ENCODE measurements at places on chromosomes 11 and 22.

DNA sequence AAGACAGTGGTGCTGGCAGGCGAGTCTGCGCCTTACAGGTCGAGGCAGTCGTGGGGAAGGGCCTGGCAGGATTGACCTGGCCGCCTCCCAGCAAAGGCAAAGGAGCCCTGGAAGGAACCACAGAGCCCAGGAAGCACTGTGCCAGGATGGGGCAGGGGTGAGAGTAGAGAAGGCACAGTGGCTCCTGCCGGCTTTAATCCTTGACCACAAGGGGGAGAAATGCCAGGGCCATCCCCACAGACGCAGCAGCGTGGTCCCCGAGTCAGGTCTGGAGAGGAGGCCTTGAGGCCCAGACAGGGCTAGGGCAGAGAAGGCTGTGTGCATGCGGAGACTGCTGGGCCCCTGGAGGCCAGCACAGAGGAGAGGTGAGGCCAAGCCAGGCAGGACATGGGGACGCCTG is 9.9 kb upstream of the NDUFS8 start:
- no peak overlapping the region for H3K4me3 ChIP-seq
- peak; percentile 69 for DNase-seq
- no peak overlapping the region for H3K27ac ChIP-seq
- no peaks in the 10 kb centered on the region for H3K27me3 ChIP-seq
- H3K4me1 ChIP-seq, result peaks cover 9% of the 10 kb centered on the region
- H3K36me3 ChIP-seq, result no peaks in the 10 kb centered on the region

- H3K4me3 ChIP-seq, result no peak overlapping the region
- H3K27ac ChIP-seq, result no peak overlapping the region
- H3K27me3 ChIP-seq, result peaks cover 69% of the 10 kb centered on the region
- H3K4me1 ChIP-seq, result peaks cover 8% of the 10 kb centered on the region
- DNase-seq, result no peak
- H3K36me3 ChIP-seq, result no peaks in the 10 kb centered on the region
Observed at GRCh38 chr11:65781962-65782815, 1.4 kb upstream of the AP5B1 start.

GRCh38 chr11:126115127-126115495 is 52.4 kb upstream of the CDON start:
- H3K27me3 ChIP-seq, result no peaks in the 10 kb centered on the region
- H3K36me3 ChIP-seq, result no peaks in the 10 kb centered on the region
- DNase-seq, result no peak
- H3K27ac ChIP-seq, result no peak overlapping the region

GRCh38 chr11:77512092-77512491 is 38.2 kb upstream of the PAK1 start:
- H3K27ac ChIP-seq, result no peak overlapping the region
- no peaks in the 10 kb centered on the region for H3K4me1 ChIP-seq
- DNase-seq, result no peak
- no peak overlapping the region for H3K4me3 ChIP-seq
- H3K27me3 ChIP-seq, result no peaks in the 10 kb centered on the region

GRCh38 chr22:38638728-38639127 is 17.5 kb downstream of the FAM227A start:
- H3K4me3 ChIP-seq, result no peak overlapping the region
- no peak overlapping the region for H3K27ac ChIP-seq
- H3K27me3 ChIP-seq, result no peaks in the 10 kb centered on the region

DNA sequence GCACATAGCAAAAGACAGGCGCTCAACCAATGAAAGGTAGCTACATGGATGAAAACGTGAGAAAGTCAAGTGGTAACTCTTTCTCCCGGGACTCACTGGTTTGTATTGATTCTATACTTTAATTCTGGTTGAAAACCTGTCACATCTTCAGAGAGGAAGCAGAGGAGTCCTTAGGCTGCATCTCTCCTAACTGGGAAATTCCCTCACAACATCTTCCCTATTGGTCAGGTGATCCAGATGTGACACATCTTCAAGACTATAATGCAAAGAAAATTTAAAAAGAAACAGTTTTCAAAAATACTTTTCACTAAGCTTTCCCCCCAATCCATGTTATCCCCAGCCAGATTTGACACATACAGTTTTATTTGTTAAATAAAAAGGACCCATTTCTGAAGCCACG is 62.7 kb upstream of the RCN1 start:
- no peak for DNase-seq
- H3K27me3 ChIP-seq, result no peaks in the 10 kb centered on the region
- H3K36me3 ChIP-seq, result no peaks in the 10 kb centered on the region
- H3K4me1 ChIP-seq, result no peaks in the 10 kb centered on the region
- H3K4me3 ChIP-seq, result no peak overlapping the region
- no peak overlapping the region for H3K27ac ChIP-seq

GRCh38 chr22:37904572-37905533 is 1.2 kb upstream of the MICALL1 start:
- H3K27me3 ChIP-seq, result no peaks in the 10 kb centered on the region
- H3K27ac ChIP-seq, result no peak overlapping the region
- peaks cover 15% of the 10 kb centered on the region for H3K4me1 ChIP-seq
- H3K4me3 ChIP-seq, result no peak overlapping the region
- DNase-seq, result no peak

GRCh38 chr22:48445113-48445827 is 1382.4 kb downstream of the BRD1 start:
- no peak for DNase-seq
- H3K27me3 ChIP-seq, result no peaks in the 10 kb centered on the region
- H3K36me3 ChIP-seq, result no peaks in the 10 kb centered on the region
- no peak overlapping the region for H3K4me3 ChIP-seq

- H3K4me1 ChIP-seq, result no peaks in the 10 kb centered on the region
- no peak for DNase-seq
- no peaks in the 10 kb centered on the region for H3K27me3 ChIP-seq
Observed at GRCh38 chr11:70367071-70367470, 31.3 kb upstream of the CTTN start.

GRCh38 chr11:120842195-120842594 is 181.7 kb upstream of the TBCEL start:
- DNase-seq, result no peak
- H3K27me3 ChIP-seq, result no peaks in the 10 kb centered on the region
- H3K4me1 ChIP-seq, result no peaks in the 10 kb centered on the region
- H3K36me3 ChIP-seq, result no peaks in the 10 kb centered on the region

DNA sequence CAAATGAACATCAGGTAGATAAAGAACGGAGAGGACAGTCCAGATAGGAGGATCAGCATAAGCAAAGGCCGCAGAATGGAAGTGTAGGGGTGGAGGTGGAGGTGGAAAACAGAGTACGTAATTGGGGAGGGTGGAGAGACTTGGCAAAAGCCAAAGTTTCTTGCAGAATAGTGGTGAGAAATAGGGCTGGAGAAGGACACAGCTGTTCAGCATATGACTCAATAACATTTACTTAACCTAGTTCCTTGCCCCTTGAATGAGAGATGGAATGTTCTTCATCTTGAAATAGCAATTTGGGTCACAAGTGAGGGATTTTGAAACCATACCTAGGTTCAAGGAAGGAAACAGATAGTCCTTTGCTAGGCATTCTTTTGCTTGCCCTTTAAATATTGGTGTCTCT is 235.9 kb upstream of the ARHGAP20 start:
- H3K4me1 ChIP-seq, result peaks cover 18% of the 10 kb centered on the region
- no peak overlapping the region for H3K4me3 ChIP-seq

- no peak overlapping the region for H3K27ac ChIP-seq
- H3K27me3 ChIP-seq, result no peaks in the 10 kb centered on the region
- no peak overlapping the region for H3K4me3 ChIP-seq
- peaks cover 7% of the 10 kb centered on the region for H3K4me1 ChIP-seq
- no peak for DNase-seq
Observed at GRCh38 chr22:49349181-49349835, 478.4 kb downstream of the BRD1 start.

- no peak overlapping the region for H3K27ac ChIP-seq
- H3K4me3 ChIP-seq, result peak overlapping the region; percentile 85
- no peaks in the 10 kb centered on the region for H3K27me3 ChIP-seq
- no peaks in the 10 kb centered on the region for H3K4me1 ChIP-seq
- DNase-seq, result peak; percentile 13
- H3K36me3 ChIP-seq, result no peaks in the 10 kb centered on the region
Observed at GRCh38 chr11:118401880-118402590, 629 bp downstream of the ATP5MG start.

GRCh38 chr22:46072981-46073682 is 77.2 kb upstream of the PPARA start:
- H3K27ac ChIP-seq, result no peak overlapping the region
- no peak overlapping the region for H3K4me3 ChIP-seq
- DNase-seq, result no peak
- H3K27me3 ChIP-seq, result peaks cover 98% of the 10 kb centered on the region
- H3K4me1 ChIP-seq, result peaks cover 5% of the 10 kb centered on the region

DNA sequence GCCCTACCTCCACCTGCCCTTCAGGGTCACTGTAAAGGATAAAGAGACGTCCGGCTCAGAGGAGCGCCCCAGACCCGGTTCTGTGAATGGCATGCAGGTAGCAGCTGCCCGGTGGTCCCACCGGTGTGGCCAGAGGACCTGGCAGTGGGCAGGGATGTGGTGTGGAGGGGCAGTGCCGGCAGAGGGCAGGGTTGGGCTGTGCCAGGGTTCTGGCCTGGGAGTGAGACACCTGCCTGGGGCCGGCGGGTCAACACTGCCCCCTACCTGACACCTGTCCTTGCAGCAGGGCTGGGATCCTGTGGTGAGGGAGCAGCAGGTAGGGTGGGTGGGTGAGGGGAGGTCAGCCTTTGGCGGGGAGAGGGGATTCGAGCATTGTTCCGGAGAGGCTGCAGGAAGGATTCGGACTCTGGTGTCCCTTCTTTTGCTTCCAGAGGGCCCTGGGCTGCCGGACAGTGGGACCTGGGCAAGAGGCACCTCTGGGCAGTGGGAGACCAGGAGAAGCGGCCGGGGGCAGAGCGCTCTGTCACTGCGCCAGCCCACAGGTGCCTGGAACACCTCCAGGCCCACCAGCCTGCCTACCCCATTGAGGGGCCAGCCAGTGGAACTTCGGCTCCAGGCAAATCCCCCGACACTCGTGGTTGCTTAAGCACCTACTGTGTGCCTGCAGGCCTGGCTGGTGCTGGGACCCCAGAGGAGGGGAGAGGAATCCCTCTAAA is 1.6 kb upstream of the PHLDA2 start:
- peaks cover 61% of the 10 kb centered on the region for H3K27me3 ChIP-seq
- DNase-seq, result peak; percentile 79
- no peak overlapping the region for H3K27ac ChIP-seq
- H3K4me3 ChIP-seq, result peak overlapping the region; percentile 16
- H3K36me3 ChIP-seq, result no peaks in the 10 kb centered on the region
- no peaks in the 10 kb centered on the region for H3K4me1 ChIP-seq

- H3K36me3 ChIP-seq, result no peaks in the 10 kb centered on the region
- no peak for DNase-seq
- peaks cover 5% of the 10 kb centered on the region for H3K27me3 ChIP-seq
- no peak overlapping the region for H3K4me3 ChIP-seq
- no peak overlapping the region for H3K27ac ChIP-seq
- H3K4me1 ChIP-seq, result peaks cover 24% of the 10 kb centered on the region
Observed at GRCh38 chr11:119615003-119615881, 113.8 kb downstream of the NECTIN1 start.

- no peaks in the 10 kb centered on the region for H3K27me3 ChIP-seq
- peaks cover 18% of the 10 kb centered on the region for H3K4me1 ChIP-seq
- H3K27ac ChIP-seq, result no peak overlapping the region
- H3K36me3 ChIP-seq, result no peaks in the 10 kb centered on the region
Observed at GRCh38 chr22:38401336-38402084, 53.5 kb downstream of the KCNJ4 start.

- peak overlapping the region; percentile 95 for H3K4me3 ChIP-seq
- H3K4me1 ChIP-seq, result peaks cover 23% of the 10 kb centered on the region
- no peak for DNase-seq
- no peaks in the 10 kb centered on the region for H3K36me3 ChIP-seq
- peaks cover 12% of the 10 kb centered on the region for H3K27me3 ChIP-seq
Observed at GRCh38 chr11:67120456-67120855, 1.4 kb downstream of the KDM2A start.

DNA sequence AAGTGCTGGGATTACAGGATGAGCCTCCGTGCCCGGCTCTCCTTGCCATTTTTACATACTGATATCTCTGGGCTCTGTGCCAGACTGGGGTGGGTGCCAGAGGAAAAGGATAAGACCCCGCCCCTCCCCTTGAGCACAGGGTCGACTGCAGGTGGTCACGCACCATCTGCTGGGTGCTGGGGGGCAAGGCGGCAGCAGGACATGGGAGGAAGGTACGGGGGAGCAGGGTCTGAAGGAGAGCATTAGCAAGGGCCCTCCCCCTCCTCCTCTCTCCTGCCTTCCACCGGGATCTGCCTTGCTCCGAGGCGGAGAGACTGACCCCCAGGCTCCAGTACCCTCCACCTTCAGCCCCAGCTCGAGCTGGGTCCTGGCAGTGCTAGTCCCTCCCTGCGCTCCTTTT is 9.7 kb upstream of the PGA3 start:
- no peaks in the 10 kb centered on the region for H3K36me3 ChIP-seq
- H3K4me1 ChIP-seq, result no peaks in the 10 kb centered on the region
- H3K27me3 ChIP-seq, result no peaks in the 10 kb centered on the region
- DNase-seq, result no peak
- H3K4me3 ChIP-seq, result no peak overlapping the region
- no peak overlapping the region for H3K27ac ChIP-seq

DNA sequence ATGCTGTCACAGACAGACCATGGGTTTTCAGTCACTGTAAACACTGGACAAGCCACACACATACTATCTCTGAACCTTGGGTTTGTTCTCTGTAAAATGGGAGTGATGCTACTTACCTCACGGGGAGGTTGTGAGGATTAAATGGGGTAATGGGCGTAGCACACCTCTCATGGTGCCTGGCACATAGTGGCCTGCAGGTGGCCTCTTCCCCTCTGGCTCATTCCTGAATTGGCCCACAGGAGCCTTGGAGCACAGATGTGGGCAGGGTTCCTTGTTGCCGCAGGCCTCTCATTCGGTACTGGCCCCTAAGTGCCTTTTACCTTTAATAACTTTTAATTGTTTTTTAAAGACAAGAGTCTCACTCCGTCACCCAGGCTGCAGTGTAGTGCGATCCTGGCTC is 11.7 kb downstream of the MICAL2 start:
- peaks cover 6% of the 10 kb centered on the region for H3K4me1 ChIP-seq
- H3K36me3 ChIP-seq, result no peaks in the 10 kb centered on the region
- H3K27me3 ChIP-seq, result no peaks in the 10 kb centered on the region
- peak; percentile 52 for DNase-seq
- H3K4me3 ChIP-seq, result no peak overlapping the region
- no peak overlapping the region for H3K27ac ChIP-seq

- no peak overlapping the region for H3K4me3 ChIP-seq
- no peak for DNase-seq
- no peaks in the 10 kb centered on the region for H3K36me3 ChIP-seq
- peak overlapping the region; percentile 83 for H3K27ac ChIP-seq
Observed at GRCh38 chr11:45087086-45087899, 59.1 kb upstream of the PRDM11 start.

- H3K27me3 ChIP-seq, result no peaks in the 10 kb centered on the region
- H3K4me3 ChIP-seq, result no peak overlapping the region
- DNase-seq, result no peak
- H3K36me3 ChIP-seq, result no peaks in the 10 kb centered on the region
- H3K27ac ChIP-seq, result no peak overlapping the region
- H3K4me1 ChIP-seq, result peaks cover 36% of the 10 kb centered on the region
Observed at GRCh38 chr22:20247010-20247505, 21.1 kb downstream of the RTN4R start.

All from neural progenitor cell (in vitro differentiated cells).